ENCODE measurements at places on chromosomes 7 and 10. TPM values are rescaled to one million over a fixed set of nuclear protein-coding genes. Genes with fewer than 3 reads are reported as not detected.

The CDHR3 gene
- 12.2 TPM for total RNA-seq

The EPO gene
- not detected for total RNA-seq

The PNLIP gene
- not detected for total RNA-seq

The HOXA6 gene
- not detected for total RNA-seq

All from GM23338 (cell line).